ENCODE measurements at places on chromosomes 1 and 21. TPM values are rescaled to one million over a fixed set of nuclear protein-coding genes. Genes with fewer than 3 reads are reported as not detected.

- H3K4me3 ChIP-seq: no peak overlapping the region
- H3K36me3 ChIP-seq: no peaks in the 10 kb centered on the region
- no peaks in the 10 kb centered on the region for H3K27me3 ChIP-seq
- H3K4me1 ChIP-seq: no peaks in the 10 kb centered on the region
- no peak overlapping the region for H3K27ac ChIP-seq
- DNase-seq: no peak
Measured at GRCh38 chr1:66556161-66556611, 22.2 kb downstream of the SGIP1 start.

NEK2 gene
- 75.1 TPM for total RNA-seq

DNA sequence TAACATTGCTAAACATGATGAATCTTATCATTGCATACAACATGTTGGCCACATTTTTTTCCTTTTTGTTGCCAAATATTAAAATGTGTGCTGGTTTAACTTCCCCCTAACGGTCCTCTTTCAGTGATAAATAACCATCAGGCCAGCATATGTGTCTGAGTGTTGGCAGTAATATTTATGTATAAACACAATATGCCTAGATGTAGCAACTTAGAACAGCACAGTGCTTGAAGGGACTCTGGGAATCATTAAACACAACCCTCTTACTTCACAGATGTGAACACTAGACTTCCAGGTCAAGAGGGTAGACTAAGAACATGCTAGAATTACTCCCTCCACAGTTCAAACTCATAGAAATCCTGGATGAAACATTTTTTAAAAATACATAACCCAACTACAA lies 581.8 kb downstream of the PLPP3 start:
- H3K36me3 ChIP-seq: no peaks in the 10 kb centered on the region
- no peak overlapping the region for H3K27ac ChIP-seq

MFAP2 gene
- total RNA-seq: 16.7 TPM

GRCh38 chr1:53687901-53688300 lies 51.1 kb downstream of the GLIS1 start:
- peaks cover 25% of the 10 kb centered on the region for H3K4me1 ChIP-seq
- no peaks in the 10 kb centered on the region for H3K27me3 ChIP-seq
- no peak overlapping the region for H3K4me3 ChIP-seq
- no peaks in the 10 kb centered on the region for H3K36me3 ChIP-seq
- no peak for DNase-seq

C1orf115 gene
- total RNA-seq: 2.5 TPM

KCNH1 gene
- total RNA-seq: 2.7 TPM

DNA sequence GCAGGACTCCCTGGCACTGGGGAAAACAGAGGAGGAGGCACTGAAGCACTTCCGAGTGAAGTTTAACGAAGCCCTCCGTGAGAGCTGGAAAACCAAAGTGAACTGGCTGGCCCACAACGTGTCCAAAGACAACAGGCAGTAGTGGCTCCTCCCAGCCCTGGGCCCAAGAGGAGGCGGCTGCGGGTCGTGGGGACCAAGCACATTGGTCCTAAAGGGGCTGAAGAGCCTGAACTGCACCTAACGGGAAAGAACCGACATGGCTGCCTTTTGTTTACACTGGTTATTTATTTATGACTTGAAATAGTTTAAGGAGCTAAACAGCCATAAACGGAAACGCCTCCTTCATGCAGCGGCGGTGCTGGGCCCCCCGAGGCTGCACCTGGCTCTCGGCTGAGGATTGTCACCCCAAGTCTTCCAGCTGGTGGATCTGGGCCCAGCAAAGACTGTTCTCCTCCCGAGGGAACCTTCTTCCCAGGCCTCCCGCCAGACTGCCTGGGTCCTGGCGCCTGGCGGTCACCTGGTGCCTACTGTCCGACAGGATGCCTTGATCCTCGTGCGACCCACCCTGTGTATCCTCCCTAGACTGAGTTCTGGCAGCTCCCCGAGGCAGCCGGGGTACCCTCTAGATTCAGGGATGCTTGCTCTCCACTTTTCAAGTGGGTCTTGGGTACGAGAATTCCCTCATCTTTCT lies 75.5 kb downstream of the PIK3CD start:
- peaks cover 80% of the 10 kb centered on the region for H3K36me3 ChIP-seq
- no peak overlapping the region for H3K4me3 ChIP-seq
- DNase-seq: no peak
- no peaks in the 10 kb centered on the region for H3K27me3 ChIP-seq
